ENCODE measurements at places on chromosomes 7 and 10.

DNA sequence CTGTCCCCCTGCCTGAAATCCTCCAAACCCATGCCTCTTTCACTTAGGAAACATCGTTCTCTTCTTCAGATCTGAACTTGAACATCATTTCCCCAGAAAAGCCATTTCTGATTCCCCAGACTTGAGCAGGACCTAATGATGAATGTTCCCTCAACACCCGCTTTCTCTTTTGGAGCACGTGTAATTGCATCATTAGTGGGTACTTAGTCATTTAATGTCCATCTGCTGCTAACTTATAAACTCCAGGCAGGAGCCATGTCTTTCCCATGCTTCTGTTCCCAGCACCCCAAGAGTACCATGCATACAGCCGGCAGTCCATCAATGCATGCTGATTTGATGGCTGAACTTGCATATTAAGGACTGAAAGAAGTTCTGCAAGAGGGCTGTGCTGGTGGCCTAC lies 36.5 kb upstream of the ECHDC3 start:
- peak; percentile 24 for DNase-seq

DNA sequence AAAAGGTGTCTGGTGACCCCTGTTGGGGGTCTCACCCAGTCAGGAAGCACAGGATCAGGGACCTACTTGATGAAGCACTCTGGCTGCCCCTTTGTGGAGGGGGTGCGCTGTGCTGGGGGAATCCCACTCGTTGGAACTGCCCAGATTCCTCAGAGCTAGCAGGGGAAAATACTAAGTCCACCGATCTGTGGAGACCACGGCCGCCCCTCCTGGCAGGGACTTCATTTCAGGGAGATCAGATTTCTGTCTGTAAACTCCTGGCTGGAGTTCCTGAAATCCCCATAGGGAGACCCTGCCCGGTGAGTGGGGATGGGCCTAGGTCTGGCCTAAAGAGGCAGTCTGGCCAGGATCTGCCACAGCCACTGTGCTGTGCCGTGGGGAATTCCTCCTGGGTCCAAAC lies 79.3 kb upstream of the ADCY1 start:
- no peak for DNase-seq

- DNase-seq: peak; percentile 35
Measured at GRCh38 chr7:15326044-15326644, 235.7 kb downstream of the AGMO start.

- no peak for DNase-seq
Measured at GRCh38 chr10:100670828-100671479, 74.4 kb upstream of the PAX2 start.

GRCh38 chr7:133491846-133492652 lies 239.2 kb downstream of the EXOC4 start:
- peak; percentile 40 for DNase-seq

GRCh38 chr10:88659725-88660597 lies 4.3 kb upstream of the LIPF start:
- DNase-seq: peak; percentile 59

DNA sequence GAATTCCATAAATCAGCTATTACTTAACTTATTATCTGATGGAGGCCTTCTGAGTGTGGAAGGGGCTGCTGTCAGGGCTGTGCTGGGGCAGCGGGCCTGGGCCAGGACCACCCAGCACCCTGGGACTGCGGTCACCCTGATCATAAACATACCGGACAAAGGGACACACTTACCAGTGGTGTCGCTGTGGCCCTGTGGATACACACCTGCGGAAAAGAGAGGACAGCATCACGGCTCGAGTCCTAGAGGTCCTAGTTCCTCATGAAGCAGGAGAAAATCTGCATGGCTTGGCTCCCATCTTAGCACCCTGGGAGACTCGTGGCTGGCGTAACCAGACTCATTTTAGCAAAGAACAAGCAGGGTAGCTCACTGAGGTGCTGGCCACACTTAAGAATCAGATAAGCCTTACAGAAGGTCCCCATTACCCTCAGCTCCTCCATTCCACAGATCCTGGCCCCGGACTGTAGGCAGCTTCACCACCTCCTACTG lies 17.7 kb downstream of the IL15RA start:
- DNase-seq: no peak

- DNase-seq: peak; percentile 17
Measured at GRCh38 chr10:97991871-97992270, 38.5 kb downstream of the CRTAC1 start.

- DNase-seq: no peak
Measured at GRCh38 chr10:107873007-107873406, 708.5 kb upstream of the SORCS1 start.

- DNase-seq: no peak
Measured at GRCh38 chr10:125193306-125193877, 33.0 kb upstream of the CTBP2 start.

DNA sequence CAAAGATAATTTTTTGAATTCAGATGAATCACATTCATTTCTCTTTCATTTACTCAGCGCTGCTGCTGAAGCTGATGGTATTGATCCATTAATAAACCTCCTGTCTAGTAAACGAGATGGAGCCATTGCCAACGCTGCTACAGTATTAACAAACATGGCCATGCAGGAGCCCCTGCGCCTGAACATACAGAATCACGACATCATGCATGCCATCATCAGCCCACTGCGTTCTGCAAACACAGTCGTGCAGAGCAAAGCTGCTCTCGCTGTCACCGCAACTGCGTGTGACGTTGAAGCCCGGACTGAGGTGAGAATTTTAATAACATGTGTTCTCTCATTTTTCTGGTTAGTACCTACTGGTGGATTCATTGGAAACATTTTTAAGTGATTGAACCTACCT lies 70.2 kb downstream of the ARMC3 start:
- DNase-seq: no peak

DNA sequence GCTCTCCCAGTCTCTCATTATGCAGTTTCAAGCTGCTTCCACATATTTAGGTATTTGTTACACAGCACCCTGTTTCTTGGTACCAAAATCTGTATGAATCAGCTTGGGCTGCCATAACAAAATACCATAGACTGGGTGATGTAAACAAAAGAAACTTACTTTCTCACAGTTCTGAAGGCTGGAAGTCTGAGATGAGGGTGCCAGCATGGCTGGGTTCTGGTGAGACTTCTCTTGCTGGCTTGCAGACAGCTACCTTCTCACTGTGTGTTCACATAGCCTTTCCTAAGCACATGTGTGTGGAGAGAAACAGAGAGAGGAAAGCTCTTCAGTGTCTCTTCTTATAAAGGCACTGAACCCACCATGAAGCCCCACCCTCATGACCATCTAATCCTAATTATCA lies 15.7 kb upstream of the CBLL1 start:
- peak; percentile 1 for DNase-seq

DNA sequence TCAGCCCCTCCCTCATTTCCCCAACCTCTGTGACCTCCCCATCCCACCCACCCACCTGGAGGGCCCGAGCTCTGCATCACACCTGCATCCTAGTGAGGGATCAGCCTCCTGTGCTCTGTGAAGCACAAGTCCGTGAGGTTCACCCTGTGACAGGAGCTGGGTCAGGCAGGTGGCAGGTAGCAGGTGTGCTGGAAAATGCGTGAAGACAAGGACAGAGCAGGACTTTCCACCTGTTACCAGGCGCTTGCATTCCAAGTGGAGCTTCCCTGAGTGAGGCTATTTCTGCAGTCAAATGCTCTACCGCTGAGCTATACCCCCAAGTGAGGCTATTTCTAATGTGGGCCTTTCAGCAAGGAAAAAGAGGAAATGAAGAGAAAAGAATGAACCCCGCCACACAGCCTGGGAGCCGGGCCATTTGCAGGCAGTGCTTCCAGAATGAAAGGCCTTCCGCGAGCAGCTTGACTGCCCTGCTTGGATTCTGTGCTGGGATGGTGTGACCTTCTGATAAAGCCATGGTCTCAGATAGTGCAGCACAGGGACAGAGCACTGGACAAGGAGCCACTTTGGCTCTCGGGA lies 13.3 kb upstream of the CPXM2 start:
- DNase-seq: no peak

DNA sequence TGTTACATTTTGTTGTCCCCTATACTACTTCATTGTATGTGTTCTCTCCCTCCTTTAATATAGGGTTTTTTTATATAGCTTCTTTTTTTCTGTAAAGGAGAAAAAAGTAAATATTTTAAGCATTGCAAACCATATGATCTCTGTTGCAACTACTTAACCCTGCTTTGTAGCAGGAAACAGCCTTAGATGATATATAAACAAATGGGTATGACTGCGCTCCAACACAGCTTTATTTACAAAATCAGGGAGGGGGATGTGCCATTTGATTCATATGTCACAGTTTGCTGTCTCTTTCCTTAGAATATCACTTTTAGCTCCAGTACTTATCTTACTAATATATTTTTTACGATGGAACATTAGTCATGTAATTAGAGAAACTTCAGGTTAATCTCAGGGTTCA lies 155.2 kb upstream of the GNAI1 start:
- peak; percentile 92 for DNase-seq

GRCh38 chr7:20896996-20897395 lies 110.3 kb upstream of the SP8 start:
- DNase-seq: no peak

DNA sequence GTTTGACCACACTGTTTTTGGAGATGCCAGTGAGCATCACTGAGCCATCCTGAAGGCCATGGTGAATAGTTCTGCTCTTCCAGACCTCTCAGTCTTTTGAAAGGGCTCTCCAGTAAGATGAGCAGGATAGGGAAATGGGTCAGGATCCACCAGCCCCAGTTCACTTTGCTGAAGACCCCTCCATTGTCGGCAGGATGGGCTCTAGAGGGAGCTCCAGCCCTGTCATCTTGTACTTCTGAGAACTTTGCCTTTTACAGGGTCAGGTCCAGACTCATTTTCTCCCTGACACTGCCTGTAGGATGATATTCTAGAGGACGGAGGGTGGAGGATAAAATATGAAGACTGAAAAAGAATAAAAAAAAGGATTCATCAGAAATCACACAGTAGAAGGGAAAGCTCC lies 13.1 kb downstream of the LHFPL3 start:
- DNase-seq: no peak

GRCh38 chr7:16590424-16590823 lies 55.1 kb downstream of the ANKMY2 start:
- no peak for DNase-seq

- no peak for DNase-seq
Measured at GRCh38 chr7:106347229-106347833, 62.5 kb upstream of the NAMPT start.

DNA sequence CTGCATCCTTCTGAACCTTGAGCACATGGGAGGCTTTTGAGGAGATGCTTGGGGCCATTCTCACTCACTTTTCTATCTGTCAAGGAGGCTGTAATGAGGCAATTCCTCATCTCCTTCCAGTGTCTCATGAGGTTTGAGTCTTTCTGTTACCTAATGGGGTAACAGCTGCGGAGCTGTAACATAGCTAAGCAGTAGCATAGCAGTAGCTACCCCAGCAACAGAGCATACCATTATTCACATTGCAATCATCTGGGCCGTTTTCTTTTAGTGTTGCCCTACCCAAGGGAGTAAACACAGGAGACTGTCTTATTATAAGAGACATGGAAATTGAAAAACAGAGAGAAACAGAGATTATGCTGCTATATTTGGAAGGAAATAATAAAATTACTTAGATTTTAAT lies 68.7 kb downstream of the AKR1D1 start:
- no peak for DNase-seq

DNA sequence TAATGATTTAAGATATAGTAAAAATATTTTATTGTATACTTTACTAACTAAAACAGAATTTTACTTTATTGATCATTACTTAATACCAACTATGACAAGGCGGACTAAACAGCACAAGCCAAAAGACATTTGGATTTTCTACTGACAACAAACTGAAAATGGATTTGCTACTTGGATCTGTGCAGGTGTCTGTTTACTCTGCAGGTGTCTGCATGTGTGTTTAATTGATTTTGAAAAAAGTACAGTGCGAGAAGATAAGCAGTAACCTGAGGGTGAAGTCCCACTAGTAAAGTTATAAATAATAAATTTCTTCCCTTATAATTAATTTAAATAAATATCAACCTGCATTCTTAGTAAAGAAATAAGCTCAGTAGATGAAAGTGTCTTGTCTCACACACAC lies 696.8 kb upstream of the MBL2 start:
- no peak for DNase-seq

GRCh38 chr7:117666689-117667088 lies 186.9 kb downstream of the CFTR start:
- DNase-seq: no peak

GRCh38 chr10:89879121-89879520 lies 177.7 kb downstream of the KIF20B start:
- DNase-seq: no peak

GRCh38 chr7:43113622-43114457 lies 1.4 kb downstream of the HECW1 start:
- no peak for DNase-seq

DNA sequence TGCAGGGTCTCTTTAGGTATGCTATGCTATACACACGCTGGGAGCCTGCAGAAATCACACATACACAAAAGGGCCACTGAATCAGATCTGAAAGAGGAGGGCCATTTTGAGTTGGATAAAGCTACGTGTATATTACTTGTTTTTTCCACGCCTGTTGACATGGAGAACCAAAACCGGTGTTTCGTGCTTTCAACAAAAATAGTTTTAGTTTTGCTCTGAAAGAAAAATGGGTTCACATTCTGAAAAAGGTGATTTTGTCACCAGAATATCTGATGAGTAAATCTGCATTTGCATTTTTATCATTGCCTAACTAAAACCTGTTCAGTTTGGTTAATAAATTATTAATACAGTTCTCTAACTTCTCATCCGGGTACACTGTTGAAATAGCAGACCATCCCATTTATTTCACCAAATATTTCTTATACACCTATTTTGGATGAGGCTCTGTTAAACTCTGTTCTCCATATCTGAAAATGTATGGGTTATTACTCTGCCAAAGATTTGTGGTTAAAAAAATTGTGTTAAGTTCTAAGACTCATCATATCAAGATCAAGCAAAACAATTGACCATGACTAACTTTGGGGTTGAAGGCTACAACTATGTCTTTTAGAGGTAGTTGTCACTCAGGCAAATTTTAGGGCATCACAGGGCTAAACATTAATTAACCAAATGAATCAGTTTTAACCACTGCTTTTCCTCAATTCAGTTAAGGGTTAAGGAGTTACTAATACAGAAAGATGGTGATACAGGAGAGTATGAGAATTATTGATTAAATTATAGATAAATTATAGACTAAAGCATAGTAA lies 101.2 kb upstream of the RPA3 start:
- DNase-seq: no peak

- DNase-seq: peak; percentile 83
Measured at GRCh38 chr10:117342641-117343040, 32.6 kb downstream of the PDZD8 start.

DNA sequence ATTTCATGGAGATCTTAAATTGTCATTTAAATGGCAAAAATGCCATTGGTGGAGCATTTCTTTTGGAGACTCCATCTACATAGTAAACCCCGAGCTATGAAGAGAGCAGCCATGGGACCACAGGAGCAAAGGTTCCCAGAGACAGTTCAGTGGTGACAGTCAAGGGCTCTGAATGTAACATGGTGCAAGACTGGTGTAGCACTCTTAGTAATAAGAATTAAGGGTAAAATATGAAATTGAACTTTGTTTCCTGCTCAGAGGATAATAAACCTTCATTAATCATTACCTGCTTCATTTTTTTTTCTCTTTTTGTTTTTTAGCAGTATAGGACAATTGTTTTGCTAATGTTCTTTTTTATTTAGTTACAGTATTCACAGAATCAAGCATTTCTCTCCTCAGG lies 717.5 kb upstream of the POM121L12 start:
- no peak for DNase-seq

GRCh38 chr10:119919826-119920225 lies 27.3 kb downstream of the SEC23IP start:
- no peak for DNase-seq

- DNase-seq: peak; percentile 41
Measured at GRCh38 chr10:102764470-102765161, 20.9 kb downstream of the WBP1L start.

All from IMR-90 (cell line).